ENCODE measurements at places on chromosomes 6 and 20. TPM values are rescaled to one million over a fixed set of nuclear protein-coding genes. Genes with fewer than 3 reads are reported as not detected.

Gene DNAJC5
- 29.0 TPM for total RNA-seq

Gene PRSS16
- 3.2 TPM for total RNA-seq

Gene AIF1
- not detected for total RNA-seq

Gene KIF13A
- total RNA-seq = 17.9 TPM

Gene DEFB118
- not detected for total RNA-seq

Gene COL9A3
- 0.96 TPM for total RNA-seq

Gene GTSF1L
- total RNA-seq = not detected

Gene GSTA2
- not detected for total RNA-seq
